ENCODE measurements at places on chromosomes 13 and 19. TPM values are rescaled to one million over a fixed set of nuclear protein-coding genes. Genes with fewer than 3 reads are reported as not detected.

DNA sequence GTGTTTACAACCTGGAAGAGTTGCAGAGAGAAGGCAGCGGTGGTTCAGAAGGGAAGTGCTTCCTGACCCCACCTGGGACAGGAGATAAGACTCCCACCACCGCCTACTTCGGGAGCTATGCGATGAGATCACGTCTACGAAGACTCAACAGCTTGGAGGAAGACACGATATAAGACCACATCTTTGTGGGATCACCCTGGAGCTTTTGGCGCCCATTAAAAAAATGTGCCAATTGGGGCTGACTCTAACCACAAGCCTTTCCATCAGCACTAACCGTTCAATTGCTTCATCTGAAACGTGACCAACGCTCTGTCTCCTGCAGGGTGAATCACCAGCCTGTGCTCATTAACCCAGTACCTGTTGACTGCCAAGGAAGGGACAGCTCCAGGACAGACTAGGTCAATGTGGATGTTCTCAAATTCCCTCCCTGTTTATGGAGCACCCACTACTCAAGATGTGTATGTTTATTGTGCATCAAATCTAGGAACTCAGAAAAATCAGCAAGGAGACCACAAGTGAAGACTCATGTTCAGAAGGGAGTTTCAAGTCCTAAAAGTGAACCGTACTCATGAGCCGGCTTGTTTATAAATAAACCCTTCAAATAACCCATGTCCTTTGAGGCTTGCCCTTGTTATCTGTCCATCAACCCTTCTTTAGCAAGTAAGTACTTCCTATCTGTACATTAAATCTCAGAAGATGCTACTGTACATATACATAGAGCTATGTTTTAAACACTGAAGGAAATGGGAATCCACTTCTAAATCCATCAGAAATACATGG is 67.5 kb downstream of the LATS2 start:
- H3K4me3 ChIP-seq = no peak overlapping the region
- no peaks in the 10 kb centered on the region for H3K4me1 ChIP-seq
- H3K27me3 ChIP-seq = peaks cover 8% of the 10 kb centered on the region
- DNase-seq = no peak

GNA15 gene
- total RNA-seq = 1.8 TPM

CEACAM16 gene
- total RNA-seq = not detected

- H3K36me3 ChIP-seq = no peaks in the 10 kb centered on the region
- no peak overlapping the region for H3K27ac ChIP-seq
- H3K4me3 ChIP-seq = no peak overlapping the region
- H3K27me3 ChIP-seq = peaks cover 2% of the 10 kb centered on the region
Observed at GRCh38 chr13:50299546-50300249, 284.5 kb downstream of the KCNRG start.
